ENCODE measurements at places on chromosomes 13 and 19.

DNA sequence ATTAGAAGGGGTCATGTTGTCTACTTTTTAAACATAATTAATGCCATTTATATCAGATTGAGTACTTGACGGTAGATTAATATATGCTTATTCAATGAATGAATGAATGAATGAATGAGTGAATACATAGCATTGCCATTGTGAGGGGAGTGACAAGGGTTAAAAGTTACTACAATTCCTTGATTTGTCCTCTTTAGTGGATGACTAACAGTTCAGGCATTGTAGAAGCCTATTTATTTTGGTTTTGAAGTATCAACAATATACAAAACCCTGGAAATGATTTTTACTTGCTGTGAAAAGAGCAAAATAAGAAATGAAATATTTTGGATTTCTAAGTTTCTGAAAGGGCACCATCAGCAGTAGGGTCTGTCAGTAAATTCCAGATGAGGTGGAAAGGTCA, 122.7 kb downstream of the CYSLTR2 start:
- no peak for DNase-seq

GRCh38 chr13:88840085-88840484, 1168.9 kb downstream of the SLITRK5 start:
- DNase-seq = no peak

DNA sequence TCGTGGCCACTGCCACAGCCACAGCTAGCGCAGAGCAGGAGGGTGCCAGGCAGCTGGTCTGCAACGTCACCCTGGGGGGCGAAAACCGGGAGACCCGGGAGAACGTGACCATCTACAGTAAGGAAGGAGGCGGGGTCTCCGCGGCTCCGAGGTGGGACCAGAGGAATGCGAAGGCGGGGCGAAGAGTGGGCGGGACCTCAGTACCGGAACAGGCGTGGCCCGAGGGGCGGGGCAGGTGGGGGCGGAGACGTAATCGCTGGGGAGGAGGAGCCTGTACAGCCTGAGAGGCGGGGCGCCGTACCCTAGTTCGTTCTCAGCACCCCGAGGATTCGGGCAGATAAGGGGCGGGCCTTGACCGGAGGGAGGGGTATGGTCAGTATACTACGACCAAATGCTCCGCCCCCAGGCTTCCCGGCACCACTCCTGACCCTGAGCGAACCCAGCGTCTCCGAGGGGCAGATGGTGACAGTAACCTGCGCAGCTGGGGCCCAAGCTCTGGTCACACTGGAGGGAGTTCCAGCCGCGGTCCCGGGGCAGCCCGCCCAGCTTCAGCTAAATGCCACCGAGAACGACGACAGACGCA, 2.5 kb downstream of the ICAM5 start:
- DNase-seq = no peak

- DNase-seq = no peak
These were observed 518.1 kb downstream of the UQCRFS1 start for GRCh38 chr19:28694812-28695211.

GRCh38 chr13:38647312-38647711, 39.6 kb upstream of the FREM2 start:
- no peak for DNase-seq

DNA sequence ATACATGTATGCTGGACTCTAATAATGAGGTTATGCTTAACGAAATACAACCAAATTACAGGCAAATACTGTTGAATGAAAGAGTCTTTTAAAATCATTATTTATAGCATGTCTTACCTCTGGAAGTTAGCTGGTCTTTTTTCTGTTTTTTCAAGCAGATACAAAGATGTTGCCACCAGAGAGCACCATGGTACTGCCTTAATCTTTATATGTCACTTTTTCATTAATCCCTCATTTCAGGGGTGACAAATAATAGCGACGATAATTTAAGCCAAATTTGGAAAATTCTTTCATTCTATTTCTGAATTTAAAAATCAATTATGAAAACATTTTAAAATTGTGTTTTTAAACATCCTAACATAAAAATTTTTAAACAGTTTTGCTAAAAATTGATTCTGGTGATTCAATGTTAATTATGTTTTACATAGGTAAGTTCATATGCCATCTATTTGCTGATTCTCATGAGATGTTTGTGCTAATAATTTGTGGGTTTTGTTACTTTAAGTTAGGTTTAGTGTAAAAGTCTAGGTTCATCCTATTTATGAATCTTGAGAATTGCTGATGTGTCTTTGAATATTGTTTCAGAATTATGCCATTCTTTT, 379.3 kb upstream of the SGCG start:
- DNase-seq = no peak

GRCh38 chr19:42394751-42395150, 4.7 kb upstream of the CNFN start:
- no peak for DNase-seq

- no peak for DNase-seq
These were observed 84.8 kb downstream of the SLC25A15 start for GRCh38 chr13:40874138-40874779.

- DNase-seq = no peak
These were observed 20.4 kb upstream of the FAM216B start for GRCh38 chr13:42760951-42761350.

DNA sequence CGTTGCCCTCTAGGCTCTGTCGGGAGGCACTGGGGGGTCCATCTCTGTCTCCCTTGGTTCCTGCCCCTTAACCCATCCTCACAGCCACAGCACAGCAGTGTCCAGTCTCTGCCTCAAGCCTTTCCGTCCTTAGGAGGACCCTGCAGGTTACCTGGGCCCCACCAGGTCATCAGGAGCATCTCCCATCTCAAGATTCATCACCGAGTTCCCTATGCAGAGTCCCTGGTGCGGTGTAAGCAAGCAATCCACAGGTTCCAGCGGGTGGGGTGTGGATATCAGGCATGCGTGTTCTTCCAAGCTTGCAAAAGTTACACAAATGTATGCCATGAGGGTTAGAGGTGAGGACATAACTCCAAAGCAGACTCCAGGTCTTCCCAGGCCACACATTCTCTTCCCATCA, 20.9 kb upstream of the GAS6 start:
- DNase-seq = no peak

- no peak for DNase-seq
These were observed 66.8 kb downstream of the MRPL57 start for GRCh38 chr13:21243045-21243897.

DNA sequence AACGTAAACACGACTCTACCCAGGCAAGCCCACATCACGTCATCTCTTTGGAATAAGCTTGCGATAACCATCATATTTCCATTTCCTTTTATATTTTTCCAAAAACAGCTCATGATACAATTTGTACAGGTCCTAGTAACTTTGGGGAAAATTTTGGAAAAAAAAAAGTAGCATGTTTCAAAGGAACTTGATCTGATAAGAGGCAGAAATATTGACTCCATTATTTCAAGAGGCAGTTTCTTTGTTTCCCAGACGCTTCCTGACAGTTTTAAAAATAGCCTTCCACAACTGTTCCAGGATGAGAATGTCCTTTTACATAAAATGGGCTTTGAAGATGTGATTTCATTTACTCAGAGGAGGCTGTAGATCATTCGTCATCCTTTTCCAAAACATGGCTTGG, 23.1 kb downstream of the KLF2 start:
- no peak for DNase-seq

DNA sequence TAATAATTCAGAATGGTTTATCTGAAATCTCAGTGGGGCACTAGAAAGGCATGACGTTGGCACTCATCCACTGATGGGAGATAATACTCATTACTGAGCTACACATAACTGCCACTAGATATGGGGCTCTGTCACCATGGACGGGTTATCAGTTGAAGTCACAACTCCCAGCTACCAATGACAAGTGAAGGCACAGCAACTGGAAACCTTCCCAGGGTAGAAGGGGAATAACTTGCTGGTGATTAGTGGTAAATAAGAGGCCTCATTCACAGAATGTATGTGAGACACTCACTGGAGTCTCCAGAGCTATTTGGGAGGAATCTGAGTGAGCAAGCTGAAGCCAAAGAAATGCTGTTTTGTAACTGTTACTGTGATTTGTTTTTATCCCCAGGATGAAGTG, 249.6 kb downstream of the ENOX1 start:
- DNase-seq = no peak
